ENCODE measurements at places on chromosomes 13 and 19.

- no peak for DNase-seq
These were observed 31.1 kb upstream of the CYP2S1 start for GRCh38 chr19:41161903-41162302.

DNA sequence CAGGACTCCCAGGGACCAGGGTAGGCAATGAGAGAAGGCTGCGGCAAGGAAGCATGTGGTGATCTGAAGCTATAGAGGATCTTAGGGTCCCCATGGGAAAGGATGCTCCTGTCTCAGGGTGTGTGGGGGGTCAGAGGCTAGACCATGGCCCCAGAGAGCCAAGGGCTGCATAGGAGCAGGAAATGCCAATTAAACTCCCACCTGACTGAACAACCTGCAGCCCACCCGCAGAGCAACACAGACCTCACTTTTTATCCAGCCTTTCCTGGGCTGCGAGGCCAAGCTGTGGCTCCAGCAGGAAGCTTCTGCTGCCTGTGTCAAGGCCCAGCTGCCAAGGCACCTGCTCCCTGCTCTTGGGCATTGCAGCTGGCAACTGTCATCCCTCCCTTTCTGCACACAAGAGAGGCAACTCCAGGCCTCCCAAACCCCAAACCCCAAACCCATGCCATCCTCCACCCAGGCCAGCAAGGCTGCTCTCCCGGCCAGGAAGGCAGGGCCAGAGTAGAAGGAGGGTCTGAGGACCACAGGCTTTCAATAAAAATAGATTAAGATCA lies 290.1 kb downstream of the FOXO1 start:
- DNase-seq: no peak

GRCh38 chr19:50328873-50329145 lies 368 bp downstream of the KCNC3 start:
- no peak for DNase-seq

- no peak for DNase-seq
These were observed 12.2 kb upstream of the CACNG6 start for GRCh38 chr19:53978975-53979801.

GRCh38 chr13:102875256-102875655 lies 29.4 kb downstream of the ERCC5 start:
- no peak for DNase-seq

DNA sequence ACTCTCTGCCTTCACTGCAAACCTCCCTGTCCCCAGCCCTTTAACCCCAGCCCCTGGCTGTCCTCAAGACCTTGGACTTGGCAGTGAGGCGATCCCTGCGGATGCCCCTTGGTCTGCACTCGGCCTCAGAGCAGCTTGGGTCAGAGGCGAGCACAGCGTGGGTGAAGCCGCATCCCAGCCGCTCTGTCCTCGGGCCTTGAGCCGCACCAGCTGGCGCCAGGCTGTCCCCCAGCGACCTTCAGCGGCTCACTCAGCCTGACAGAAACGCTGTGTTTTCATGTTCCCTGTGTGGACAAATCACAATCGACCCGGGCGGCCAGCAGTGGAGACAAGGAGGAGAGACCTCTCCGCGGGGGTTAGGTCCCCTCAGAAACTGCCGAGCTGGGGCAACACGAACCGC lies 52.0 kb downstream of the GNG7 start:
- no peak for DNase-seq

- no peak for DNase-seq
These were observed 1220.5 kb downstream of the PCDH17 start for GRCh38 chr13:58852076-58852475.
